ENCODE measurements at places on chromosomes 7 and 10.

DNA sequence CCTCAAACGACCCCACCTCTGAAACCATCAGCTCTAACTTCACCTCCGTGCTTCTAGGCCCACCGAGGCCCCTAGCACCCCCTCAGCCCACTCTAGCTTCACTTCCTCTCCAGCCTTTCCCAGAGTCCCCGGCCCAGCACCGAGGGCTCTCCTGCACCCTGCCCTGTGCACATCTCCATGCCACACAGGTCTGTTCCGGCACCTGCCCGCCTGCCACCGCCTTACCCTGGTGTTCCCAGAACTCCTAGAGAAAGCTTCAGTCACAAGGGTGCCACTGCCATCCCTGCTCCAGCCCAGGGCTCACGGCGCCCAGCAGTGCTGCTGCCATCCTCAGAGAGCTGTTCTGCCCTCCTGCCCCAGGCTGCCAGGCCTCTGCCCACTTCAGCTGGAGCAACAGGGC, 61.3 kb upstream of the INSIG1 start:
- no peak for DNase-seq

GRCh38 chr7:30865821-30866220, 45.8 kb upstream of the AQP1 start:
- DNase-seq, result no peak

DNA sequence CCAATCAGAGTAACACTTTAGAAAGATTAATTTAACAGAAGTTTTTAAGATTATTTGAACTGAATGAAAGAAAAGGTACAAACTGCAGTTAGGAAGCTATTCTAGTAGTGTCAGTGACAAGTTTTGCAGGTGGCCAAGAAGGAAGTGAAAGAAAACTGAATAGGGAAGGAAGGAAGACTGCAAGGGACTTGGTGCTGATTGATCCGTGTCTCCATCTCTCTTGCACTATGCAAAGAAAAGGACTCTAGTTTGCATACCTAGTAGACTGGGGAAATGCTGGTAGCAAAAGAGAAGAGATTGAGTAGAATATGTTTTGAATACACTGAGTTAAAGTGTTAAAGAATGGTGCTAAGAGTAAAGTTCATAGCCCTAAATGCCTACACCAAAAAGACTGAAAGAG, 33.0 kb downstream of the OR6V1 start:
- DNase-seq, result no peak

GRCh38 chr10:34495938-34496337, 319.2 kb downstream of the PARD3 start:
- DNase-seq, result no peak

DNA sequence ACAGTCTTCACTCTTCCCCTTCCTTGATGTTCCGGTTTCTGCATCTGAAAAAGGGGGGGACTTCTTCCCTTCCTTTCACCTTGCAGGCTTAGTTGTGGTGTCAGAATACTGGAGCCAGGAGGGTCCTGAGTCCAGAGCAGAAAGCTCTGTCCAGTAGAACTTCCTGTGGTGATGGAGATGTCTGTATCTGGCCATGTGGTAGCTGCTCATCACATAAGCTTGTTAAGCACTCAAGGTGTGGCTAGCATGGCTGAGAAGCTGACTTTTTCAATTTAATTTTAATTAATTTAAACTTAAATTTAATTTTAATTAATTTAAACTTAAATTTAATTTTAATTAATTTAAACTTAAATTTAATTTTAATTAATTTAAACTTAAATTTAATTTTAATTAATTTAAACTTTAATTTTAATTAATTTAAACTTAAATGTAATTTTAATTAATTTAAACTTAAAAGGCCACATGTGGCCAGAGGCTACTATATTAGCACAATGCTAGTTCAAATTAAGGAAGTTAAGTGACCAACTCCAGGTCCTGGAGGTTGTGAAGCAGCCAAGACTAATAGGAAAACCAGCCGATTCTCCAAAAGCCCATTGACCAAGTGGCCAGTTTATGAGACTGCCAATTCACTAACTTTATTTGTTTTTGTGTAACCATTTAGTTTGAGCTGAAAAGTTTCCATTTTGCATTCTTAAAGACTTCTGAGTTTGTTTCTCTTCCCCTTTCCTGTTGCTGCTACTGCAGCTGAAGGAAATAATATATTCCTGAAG, 16.3 kb downstream of the MSRB2 start:
- no peak for DNase-seq

- DNase-seq, result no peak
These were observed 244.9 kb upstream of the LRRTM3 start for GRCh38 chr10:66680886-66681285.

DNA sequence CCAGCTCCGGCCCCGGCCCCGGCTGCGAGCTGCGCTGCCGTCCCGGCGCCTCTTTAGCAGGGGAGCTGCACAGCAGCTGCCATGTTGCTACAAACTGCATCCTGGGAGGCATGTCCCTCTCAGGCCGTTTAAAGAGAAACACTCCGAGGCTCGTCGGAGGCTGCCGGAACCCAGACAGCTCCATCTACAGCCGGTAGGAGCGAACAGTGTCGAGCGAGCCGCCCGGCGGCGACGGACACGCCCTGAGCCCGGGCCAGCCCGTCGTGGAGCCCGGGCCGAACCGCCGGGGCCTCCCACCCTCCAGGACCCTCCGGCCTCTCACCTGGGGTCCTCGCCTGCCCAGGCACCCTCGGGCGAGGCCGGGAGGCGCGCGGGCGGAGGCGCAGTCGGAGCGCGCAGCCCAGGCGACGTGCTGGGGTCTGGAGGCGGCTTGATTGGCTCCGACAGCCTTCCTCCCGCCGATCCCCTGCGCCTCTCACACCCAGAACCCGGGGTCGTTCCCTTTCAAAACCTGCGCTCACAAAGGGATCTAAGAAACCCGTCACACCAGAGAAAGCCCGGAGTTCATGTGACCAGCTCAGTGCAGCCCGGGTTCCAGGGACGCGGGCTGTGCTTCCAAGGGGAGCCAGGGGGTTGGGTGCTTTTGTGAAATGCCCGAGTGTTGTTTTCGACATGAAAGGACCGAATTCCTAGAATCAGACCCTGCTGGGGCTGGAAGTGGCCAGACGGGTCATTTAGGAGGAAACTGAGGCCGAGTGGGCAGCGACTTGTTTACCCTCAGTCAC, at the start of gene ZNF777:
Gene ZNF777, minus strand, starts transcription at position 570 of the 785 bp plus-strand sequence. CDS start 5,040 bp downstream, outside the sequence.
- peak; percentile 68 for DNase-seq

GRCh38 chr7:143012409-143012808, 14.5 kb downstream of the OR9A2 start:
- no peak for DNase-seq

DNA sequence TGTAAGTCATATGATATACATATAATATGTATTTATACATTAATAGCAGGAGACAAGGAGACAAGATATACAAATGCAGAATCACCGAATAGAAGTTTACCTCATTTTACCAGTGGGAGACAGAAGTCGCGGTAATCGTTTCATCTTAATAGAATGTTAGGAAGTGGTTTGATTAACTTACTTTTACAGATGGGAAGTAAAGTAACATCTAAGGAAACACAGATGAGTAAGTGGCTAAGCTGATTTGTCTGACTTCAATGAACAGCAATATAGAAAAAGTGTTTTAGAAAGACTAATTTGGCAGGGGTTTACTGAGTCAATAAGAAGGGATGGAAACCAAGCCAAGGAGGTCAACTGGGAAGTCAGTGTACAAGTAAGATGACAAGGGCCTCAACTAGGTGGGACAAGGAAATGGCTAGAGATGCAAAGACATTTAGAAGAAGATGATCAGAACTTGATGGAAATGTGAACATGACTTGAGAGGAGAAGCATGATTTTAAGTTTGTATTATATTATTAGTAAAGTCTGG, 36.2 kb upstream of the FAM133B start:
- no peak for DNase-seq

- DNase-seq, result no peak
These were observed 192.6 kb downstream of the TNS3 start for GRCh38 chr7:47389171-47389922.

DNA sequence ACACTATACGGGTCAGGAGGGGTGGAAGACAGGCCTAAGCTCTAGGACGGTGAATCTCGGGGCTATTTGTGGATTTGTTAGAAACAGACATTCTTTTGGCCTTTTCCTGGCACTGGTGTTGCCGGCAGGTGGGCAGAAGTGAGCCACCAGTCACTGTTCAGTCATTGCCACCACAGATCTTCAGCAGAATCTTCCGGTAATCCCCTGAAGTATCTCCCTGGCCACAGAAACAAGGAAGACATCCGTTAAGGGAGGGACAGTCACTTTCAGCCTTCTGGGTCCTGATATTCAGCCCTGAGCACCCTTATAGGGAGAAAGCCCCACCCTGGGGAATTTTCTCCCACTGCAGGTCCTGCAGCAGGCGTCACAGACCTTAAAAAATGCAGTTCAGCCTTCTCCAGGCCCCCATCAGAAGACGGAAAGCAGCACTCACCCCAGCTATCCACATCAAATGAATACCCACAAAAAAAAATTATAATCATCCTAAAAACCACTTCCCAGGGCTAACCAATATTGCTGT, 23.2 kb downstream of the PLAC9 start:
- DNase-seq, result no peak

DNA sequence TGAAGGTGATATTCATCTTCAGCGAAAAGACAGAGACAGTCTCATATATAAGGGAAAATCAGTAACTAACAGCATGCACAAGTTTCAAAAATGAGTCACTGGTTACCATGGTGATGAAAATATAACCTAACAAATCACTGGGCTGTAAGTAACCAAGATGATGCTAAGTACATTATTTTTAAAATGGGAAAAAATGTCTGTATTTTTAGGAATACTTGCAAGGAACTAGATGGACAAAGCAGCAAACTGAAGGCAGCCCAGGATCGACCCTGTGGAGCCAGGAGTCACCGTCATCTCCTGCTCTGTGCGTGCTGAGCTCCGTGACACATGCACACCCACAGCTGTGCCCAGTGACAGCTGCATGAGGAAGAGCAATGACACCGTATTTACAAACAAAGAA, 137.3 kb downstream of the ELMO1 start:
- no peak for DNase-seq
